Endothelial cell of umbilical vein (primary cell): ENCODE measurements at places on chromosomes 1 and 21. TPM values are rescaled to one million over a fixed set of nuclear protein-coding genes. Genes with fewer than 3 reads are reported as not detected.

The TTC39A gene
- polyA plus RNA-seq: 0.81 and 1.1 TPM in 2 replicates

DNA sequence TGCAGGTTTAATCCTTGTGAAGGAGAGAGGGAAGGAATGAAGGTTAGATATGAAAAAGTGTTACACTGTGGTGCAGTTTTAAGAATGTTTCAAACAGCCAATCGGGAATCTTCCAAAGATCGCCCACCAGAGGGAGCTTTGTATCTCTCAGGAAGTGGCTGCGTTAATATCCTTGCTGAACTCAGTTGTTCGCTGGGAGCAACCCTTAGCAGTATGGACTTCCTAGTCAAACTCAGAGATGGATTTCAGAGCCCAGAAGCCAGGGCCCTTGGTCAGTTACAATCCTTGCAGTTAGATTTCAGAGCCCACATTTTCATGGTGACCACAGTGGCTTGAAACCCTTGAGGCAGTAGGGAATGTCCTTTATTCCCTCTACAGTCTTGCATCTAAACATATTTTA lies 136.2 kb downstream of the NTNG1 start:
- no peaks in the 10 kb centered on the region for H3K36me3 ChIP-seq
- no peaks in the 10 kb centered on the region for H3K4me1 ChIP-seq
- no peak overlapping the region for H3K27ac ChIP-seq

The PTPRF gene
- 217 and 267 TPM in 2 replicates for polyA plus RNA-seq

The DYNLT4 gene
- 0.46 and 1.1 TPM in 2 replicates for polyA plus RNA-seq

The SLAMF7 gene
- not detected in 2 replicates for polyA plus RNA-seq

- H3K4me3 ChIP-seq: no peak overlapping the region
- DNase-seq: no peak
- no peaks in the 10 kb centered on the region for H3K36me3 ChIP-seq
Measured at GRCh38 chr1:37290718-37291117, 183.7 kb upstream of the ZC3H12A start.

DNA sequence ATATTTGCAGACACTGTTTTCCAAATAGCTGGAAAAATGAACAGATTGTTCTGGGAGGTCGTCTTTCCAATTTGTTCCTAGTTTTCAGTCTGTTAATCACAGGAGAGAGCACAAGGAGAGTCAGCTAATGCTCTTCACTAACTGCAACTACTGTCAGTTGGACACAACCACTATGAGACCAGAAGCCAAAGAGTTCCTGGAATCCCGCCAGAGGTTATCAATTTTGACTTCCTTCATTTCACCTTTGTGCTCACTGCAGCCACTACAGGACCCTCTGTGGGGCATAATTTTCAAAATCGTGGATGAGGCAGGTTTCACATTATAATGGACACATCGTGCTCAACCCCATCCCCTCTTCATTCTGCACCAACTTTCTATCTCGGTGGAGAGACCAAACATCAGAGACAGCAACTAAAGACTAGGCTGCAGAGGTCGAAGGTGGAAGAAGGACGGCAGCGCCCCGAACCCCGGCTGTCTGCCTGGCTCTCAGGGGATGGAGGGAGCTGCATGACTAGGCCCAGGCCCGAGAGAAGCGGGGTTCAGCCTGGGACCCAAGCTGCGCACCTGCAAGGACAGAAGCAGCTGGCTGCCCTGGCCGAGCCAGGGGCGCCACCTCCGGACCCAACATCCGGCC lies 602 bp downstream of the KIAA0319L start:
- H3K4me1 ChIP-seq: peaks cover 6% of the 10 kb centered on the region
- DNase-seq: no peak
- H3K27ac ChIP-seq: peak overlapping the region; percentile 65
- H3K4me3 ChIP-seq: peak overlapping the region; percentile 59
- H3K27me3 ChIP-seq: no peaks in the 10 kb centered on the region
